ENCODE measurements at places on chromosomes 3 and 15.

DNA sequence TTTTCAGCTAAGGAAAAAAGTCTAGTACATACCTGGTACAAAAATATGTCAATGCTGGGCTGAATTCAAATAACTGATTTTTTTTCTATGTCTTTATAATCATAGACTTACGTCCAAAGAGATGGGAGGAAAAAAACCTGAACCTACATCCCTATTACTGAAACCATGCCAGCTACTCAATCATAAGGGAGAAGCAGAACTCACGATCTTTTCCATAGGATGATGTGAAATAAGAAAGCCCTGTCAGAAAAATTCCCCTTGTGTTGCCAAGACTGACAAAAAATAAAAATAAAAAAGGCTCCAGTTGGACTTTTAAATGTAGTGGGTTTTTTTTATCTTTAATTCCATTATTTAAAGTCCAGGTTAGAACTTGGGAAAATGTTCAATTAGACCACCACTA, 3.3 kb downstream of the MSL2 start:
- DNase-seq, result no peak

- no peak for DNase-seq
Measured at GRCh38 chr3:23330568-23330967, 127.4 kb downstream of the UBE2E2 start.

- no peak for DNase-seq
Measured at GRCh38 chr15:57373251-57373881, 2.9 kb upstream of the CGNL1 start.

DNA sequence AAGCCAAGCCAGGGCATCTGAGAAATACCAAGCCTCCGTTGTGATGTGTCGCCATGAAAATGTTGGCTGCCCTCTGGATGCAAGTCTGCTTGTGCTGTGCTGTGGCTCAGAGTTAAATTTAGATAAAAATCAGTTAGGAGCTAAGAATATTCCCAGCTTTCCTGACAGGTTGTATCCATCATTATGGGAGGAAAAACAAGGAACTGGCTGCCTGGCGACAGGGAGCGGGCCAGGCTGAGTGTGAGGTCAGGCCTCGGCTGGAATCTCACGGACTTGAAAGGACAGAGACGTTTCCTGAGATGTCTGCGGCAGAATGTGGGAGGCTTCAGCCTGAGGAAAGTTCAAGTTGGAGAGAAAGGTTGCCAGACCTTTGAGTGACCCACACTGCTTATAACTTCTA, 213.8 kb downstream of the THSD4 start:
- DNase-seq, result no peak

DNA sequence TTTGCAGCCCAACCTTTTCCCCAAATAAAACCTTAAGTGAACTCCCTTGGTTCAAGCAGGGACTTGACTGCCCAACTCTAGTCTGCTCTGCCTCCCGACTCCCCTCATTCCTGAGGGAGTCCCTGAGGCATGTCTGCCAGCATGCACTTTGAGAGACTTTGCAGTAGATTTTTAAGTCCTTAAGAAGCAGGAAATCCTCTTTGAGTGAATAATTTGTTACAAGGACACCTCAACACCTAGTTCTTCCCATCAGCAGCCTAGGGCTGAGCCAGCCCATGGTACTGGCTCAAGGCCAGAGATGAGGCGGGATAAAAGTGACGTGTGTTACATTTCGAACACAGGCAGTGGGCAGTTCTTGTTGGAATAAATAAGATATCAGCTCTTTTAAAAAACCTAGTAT, 204.3 kb upstream of the SLC2A2 start:
- no peak for DNase-seq

- no peak for DNase-seq
Measured at GRCh38 chr15:92273723-92274122, 120.0 kb upstream of the ST8SIA2 start.

GRCh38 chr15:90982135-90982534, 12.2 kb downstream of the PRC1 start:
- no peak for DNase-seq

GRCh38 chr15:101641894-101642293, 10.3 kb downstream of the TM2D3 start:
- peak; percentile 16 for DNase-seq

DNA sequence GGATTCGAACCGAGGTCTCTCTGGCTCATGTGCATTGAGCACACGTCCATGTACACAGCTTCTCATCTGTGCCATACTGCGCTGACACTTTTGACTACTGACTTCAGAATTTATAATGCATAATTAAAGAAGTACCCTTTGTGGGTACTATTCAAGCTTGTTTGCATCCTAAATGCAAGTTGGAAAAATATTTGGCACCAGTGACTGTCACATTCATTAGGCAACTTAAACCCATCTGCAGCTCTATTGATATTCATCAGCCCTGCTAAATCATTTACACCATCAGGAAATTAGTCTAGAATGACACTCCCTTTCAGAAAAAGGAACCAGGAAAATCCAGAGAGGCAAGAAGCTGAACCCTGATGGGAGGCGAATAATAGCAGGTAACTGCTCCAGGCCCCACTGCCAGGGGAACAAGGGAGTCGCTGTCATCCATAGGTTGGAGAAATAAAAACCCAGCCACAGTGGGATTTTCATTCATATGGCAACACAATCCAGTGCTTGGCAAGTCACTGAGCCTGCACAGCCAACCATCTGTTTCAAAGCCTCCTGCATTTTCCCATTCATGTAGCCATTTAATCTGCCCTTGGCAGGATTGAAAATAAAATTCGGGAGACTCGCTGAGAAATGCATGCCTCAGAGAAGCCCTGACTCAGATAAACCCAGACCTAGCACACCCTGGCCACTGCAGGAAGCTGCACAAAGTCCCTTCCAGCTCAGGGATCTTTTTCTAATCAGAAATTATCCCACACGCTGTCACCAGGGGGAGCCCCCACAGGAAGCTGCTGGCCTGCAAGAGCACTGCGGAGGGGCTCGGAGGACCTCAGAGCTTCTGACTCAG, 103.0 kb upstream of the VEPH1 start:
- DNase-seq, result peak; percentile 63

- DNase-seq, result no peak
Measured at GRCh38 chr3:34140616-34141015, 342.2 kb downstream of the PDCD6IP start.

- DNase-seq, result no peak
Measured at GRCh38 chr3:126208182-126208581, 27.8 kb upstream of the ALDH1L1 start.
